CD4-positive, alpha-beta T cell treated with Interleukin-15 for 4 hours (primary cell): ENCODE measurements at places on chromosomes 1 and 21.

DNA sequence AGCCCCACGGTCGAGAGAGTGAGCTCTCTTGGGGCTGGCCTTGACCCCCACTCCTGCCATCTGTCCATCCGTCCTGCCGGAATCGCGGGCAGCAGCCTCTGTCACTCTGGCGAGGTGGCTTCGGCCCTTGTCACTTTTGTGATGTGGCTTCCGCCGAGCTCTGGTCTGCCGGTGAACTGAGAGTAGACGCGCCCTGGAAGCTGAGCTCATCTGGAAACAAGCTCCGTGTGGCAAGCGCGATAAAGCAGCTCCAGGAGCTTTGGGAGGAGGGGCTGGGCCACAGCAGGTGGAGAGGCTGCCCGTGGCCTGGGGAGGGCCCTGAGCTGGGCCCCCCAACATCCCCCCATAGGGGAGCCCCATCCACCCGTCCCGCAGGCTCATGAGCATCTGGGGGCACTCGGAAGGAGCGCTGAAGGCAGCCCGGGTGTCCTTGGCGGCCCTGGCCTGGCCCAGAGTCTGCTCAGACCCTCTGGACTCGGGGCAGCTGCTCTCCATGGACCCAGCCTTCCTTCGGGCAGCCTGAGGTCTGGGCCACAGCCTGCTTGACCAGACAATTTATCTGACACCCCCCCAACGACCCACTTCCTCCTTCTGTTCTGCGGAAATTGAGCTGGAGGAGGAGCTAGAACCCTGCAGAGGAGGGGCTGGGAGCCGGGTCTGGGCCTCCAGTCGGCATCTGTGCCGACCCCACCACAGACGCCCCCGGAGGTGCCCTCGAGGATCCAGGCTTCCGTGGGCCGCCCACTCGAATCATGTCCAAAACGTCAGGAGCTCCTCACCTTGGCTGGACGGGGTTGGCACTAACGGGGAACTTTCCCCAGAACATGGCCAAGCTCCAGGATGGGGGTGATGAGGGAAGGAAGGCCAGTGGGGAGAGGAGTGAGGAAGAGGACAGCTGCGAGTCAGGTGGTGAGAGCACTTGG is 59.1 kb downstream of the SLC19A1 start:
- DNase-seq: peak; percentile 35

DNA sequence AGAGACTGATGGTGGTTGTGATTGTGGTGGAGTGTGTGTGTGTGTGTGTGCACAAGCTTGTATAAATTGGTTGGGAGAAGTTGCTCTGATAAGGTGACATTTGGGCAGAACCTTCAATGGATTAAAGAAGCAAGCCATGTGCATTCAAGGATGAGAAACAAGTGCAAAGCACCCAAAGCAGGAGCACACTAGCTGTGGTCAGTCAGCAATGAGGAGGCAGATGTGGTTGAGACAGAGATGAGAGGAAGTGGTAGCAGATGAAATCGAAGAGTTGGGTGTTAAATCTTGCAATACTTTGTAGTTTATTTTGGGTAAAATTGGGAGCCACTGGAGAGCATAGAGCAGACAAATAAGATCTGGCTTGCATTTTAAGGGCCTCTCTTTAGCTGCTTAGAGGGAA is 4.4 kb upstream of the PGBD5 start:
- no peak for DNase-seq

DNA sequence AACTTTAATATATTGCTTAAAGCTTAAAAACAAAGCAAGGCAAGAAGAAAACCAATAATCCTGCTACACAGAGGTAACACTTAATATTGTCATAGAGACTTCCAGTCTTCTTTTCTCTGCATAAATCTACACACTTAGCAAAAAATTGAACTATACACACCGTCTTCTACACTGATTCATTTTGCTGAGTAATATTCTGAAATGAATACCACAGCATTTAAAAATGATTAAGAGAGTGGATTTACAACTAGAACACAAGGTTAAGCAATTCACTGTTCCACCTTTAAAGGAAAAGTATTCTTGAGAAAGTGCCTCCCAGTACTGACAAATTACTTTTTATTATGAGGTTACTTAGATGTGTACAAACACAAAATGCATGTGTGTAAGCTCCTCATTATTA is 22.2 kb upstream of the ITPKB start:
- DNase-seq: no peak

DNA sequence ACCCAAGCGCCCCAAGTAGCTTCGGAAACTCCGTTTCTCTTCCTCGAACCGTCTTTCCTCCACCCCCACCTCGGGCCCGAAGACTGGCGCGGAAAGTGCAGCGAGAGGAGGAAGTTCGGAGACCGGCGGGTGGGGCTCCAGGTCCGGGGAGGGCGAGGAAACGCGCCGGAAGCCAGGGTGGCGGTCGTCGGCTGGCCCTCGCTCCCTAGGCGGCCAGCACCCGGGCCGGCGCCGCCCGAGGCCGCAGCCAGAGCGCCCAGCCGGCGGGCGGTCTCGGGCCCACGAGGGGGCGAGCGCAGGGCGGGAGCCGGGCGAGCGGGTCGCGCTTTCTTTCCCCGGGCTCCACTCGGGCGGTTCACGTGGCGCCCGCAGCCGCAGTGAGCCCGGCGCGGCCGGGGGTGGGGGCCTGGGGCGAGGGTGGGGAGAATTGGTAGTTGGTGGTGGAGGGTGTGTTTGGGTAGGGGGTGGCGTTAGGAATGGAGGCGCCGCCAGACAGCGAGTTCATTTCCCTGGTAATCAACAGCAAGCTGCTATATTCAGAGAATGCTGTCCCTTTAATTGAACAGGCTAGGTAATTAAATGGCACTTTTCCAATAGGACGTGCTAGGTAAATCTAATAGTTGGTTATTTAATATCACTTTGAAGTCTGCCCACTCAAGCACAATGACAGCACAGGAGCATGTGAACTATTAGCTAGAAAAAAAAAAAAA is 6.7 kb downstream of the LMO4 start:
- peak; percentile 65 for DNase-seq

GRCh38 chr1:32701951-32702598 is 495 bp downstream of the SYNC start:
- DNase-seq: no peak

DNA sequence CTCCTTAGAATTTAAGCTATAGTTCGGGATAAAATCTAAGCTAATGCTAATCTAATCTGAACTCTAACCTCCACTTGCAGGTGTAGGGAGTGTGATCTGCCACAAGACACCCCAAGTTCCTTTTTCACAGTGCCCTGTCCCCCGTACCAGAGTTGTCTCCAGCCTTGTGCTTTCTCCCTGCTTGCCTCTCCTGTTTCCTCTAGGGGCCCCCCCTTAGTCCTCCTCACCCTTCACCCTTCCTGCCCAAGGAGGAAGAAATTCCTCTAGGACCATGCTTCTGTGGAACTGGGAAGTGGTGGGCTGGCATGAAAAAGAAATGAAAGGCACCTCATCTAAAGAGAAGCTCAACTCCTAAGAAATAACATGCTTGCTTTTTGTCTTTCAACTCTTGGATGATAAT is 50.2 kb upstream of the BCL9 start:
- DNase-seq: no peak

DNA sequence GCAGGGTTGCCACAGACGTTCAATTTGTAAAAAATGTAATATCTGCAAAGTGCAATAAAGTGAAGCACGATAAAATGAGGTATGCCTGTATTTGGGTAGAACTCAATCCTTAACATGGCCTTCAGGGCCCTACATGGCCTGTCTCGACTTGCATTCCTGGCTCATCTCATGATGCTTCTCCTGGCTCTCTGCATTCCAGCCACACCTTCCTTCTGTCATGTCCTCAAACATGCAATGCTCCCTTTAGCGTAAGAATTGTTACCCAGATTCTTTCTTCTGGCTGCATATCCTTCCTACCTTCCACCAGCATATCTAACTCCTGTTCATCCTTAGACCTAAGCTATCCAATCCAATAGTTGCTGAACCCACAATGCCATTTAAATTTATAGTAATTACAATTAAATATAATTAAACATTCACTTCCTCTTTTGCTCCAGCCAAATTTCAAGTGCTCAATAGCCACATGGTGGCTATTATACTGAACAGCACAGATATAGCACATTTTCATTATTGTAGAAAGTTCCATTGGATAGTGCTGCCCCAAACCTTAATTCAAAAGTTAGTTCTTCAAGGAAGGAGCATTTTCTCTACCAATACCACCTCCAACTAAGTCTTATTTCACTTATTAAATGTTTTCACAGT is 32.6 kb downstream of the FGGY start:
- no peak for DNase-seq

DNA sequence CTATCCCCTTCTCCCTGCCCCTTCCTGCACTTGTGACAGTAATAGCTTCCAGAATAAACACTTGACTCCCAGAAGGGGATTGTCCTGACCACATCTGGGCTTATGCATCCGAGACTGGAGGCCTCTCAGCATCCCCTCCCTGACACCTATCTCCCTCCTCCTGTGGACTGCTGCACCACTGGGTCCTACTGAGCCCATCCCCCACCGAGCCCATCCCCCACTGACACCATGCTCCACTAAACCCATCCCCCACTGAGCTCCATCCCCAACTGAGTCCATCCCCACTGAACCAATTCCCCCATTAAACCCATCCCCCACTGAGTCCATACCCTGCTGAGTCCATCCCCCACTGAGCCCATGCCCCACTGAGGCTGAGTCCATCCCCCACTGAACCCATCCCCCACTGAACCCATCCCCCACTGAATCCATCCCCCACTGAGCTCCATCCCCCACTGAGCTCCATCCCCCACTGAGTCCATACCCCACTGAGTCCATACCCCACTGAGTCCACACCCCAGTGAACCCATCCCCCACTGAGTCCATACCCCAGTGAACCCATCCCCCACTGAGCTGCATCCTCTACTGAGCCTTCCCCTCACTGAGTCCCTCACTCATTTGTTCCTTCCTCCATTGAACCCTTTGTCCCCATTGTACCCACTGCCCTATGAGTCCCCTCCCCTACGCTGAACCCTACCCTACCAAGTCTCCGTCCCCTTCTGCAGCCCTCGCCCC is 5.6 kb downstream of the PDZK1IP1 start:
- no peak for DNase-seq

- DNase-seq: no peak
Observed at GRCh38 chr1:85465786-85466134, 801 bp upstream of the DDAH1 start.

DNA sequence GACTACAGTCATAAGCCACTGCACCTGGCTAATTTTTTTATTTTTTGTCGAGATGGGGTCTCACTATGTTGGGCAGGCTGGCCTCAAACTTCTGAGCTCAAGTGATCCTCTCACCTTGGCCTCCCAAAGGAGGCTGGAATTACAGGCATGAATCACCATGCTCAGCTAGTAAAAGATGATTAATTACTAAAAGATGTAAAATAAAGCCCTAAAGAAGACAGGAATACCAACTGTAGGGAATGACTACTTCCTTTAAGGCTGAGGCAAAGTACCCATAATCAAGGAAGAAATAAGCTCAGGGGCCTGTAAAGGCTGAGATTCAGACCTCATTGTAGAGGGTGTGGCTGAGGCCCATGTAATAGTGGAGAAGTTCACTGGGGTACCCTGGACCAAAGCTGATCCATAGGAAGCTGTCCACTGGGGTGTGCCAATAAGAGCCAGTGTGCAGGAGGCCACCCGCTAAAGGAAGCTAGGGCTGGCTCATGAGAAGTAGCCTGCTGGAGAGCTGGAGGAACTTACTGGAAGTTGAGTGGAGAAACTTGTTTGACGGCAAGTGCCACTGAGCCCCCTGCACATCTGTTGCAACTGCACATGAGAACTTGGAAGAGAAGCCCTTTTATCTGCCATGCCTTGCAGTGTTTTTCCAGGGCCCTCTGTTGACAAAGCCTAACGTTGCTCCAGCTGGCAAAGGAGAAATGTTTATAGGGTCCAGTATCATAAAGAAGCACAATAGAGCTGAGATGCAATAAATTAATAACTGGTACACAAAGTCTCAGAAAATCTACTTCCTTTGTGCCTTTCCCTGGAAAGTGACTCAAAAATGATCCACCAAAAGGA is 17.8 kb upstream of the SERTAD4 start:
- DNase-seq: no peak

DNA sequence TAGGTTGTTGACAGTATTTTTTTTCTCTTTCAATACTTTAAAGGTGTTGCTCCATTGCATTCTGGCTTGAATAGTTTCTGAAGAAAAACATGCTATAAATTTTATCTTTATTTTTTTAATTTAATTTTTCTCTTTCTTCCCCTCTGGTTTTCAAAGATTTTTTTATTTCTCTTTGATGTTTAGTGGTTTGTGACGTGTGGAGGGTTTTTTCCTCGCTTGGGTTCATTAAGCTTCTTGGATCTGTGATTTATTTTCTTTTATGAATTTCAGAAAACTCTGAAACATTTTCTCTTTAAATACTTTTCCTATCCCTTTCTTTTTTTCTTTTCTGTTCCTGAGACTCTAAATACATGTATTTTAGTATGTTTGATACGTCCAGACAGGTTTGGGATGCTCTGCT is 9.3 kb downstream of the SLC30A7 start:
- DNase-seq: no peak

GRCh38 chr1:9490605-9491339 is 48.5 kb upstream of the SLC25A33 start:
- peak; percentile 80 for DNase-seq

DNA sequence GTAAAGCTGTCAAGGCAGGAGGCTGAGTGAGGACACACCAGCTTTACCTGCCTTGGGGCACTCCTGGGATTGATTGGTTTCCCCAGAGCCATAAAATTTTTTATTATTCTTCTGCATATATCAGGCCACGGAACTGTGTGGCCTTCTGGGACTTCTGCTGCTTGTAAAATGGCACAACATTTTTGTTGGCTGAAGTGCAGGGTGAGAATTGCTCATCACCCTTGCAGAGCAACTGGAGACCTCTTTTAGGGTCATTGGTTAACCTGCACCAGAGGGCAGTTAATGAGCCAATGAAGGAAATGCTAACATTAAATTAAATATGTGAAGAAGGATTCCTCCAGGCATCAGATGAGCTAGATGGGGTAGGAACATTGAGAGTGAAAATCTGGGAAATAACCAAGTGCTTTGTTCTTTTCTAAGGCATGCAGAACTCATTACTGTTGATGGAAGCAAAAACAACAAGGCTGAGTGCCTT is 87.7 kb downstream of the LTN1 start:
- no peak for DNase-seq

DNA sequence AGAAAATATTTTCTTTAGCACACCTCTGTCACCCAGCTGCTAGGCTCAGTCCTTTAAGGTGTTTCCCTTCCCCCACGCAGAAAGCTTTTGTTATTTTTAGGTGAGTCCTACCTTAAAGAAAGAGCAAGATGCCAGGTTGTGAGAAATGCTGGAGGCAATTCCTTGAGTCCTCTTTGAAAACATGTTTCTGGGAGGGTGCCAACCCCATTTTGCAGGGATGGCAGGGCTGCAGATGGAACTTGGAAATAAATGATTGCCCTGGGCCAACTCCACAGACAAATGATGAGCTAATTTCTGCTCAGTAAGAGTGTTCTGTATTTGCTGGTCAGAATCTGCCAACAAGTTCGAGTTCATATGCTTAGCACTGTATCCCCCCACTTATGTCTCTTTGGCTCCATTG is 119.2 kb upstream of the RAB3GAP2 start:
- DNase-seq: no peak

- DNase-seq: no peak
Observed at GRCh38 chr1:231317306-231318014, 20.2 kb downstream of the EXOC8 start.

DNA sequence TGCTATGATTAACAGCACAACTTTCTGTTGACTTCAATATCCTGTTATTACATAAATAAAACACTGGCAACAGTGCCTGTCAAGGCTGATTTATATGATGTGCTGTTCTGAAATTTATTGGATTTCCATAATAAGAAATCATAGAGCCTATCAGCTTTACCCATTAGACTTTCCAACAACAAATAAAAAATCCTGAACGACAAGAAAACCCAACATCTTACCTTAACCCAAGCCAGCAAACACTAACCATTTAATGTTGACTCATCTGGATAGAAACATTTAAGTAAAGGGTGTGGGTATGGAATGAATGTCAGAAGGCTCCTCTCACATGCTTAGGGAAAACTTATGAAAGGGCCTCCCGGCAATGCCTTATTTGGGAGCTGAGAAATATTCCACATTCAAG is 165.1 kb downstream of the SLC45A1 start:
- no peak for DNase-seq
